ENCODE measurements at places on chromosomes 1 and 21.
A peak's percentile ranks its signal among the peaks of the same experiment; 100 is the strongest.

GRCh38 chr1:112454316-112454715 is 54.4 kb upstream of the WNT2B start:
- no peak for DNase-seq

- no peak for DNase-seq
These were observed 59.0 kb upstream of the IFFO2 start for GRCh38 chr1:19015476-19015875.

- no peak for DNase-seq
These were observed 36.1 kb downstream of the NTPCR start for GRCh38 chr1:232986527-232986922.

DNA sequence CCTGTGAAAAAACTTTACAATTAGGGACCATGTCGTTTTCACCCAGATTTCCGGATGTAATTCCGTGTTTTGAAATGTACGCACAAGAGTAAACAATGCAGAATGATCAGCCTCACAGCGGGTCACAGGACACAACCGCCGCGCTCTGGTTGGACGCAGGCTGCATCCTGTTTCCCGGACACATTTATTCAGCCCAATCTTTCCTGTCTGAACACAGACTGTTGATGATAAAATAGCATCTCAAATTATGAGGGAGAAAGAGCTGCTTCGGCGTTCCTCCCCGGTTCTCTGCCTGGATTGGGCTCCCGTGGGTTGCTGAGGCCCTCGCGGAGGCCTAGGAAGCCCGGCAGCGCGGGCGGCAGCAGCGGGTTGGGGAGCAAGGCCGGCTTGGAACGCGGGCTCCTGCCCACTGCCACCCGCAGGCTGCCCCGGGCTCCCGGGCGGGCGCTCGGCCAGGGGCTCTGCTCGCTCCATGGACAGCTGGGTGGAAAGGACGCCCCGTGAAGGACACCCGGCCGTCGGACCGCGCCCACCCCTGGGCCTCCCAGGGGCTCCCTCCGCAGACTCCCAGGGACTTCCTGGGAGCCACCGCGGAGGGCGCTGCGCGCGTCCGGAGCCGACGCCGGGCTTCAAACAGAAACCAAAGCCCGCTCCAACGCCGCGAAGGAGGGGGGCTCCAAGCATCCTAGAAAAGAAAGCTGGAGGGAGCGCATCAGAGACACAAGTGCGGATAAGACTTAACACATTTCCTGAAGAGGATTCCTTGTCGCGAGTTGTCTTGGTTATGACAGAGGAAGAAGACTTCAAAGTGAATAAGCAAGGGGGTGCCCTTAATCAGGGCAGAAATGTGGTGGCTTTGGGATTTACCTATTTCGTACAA is 122.3 kb downstream of the ESRRG start:
- no peak for DNase-seq

DNA sequence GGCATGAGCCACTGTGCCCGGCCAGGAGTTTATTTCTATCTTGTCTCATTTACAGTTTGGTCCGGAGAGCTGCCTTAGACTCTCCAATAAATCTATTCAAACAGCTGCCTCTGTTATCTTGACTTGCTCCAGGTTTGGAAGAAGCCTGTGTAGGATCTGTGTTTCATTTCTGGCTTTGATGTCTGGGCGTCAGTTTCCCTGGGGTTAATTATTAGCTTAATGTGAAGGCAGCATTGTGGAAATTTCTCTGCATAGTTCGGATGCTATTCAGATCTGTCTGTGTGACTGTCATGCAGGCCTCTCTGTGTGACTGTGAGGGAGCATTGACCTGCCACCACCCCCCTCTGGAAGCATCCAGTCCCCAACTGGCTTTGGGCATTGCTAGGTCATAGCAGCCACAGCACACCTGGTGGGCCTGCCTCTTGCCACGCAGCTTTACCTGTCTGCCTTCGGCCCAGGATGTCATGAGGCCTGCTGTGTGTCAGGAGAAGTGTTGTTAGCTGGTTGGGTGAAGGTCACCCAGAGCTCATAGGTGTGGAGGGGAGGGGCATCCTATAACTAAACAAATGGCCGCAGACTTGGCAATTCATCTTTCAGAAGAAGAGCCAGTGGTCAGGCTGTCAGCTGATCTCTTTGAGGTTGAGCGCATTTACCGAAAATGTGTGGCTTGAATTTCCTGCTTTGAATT is 9.8 kb downstream of the IFNGR2 start:
- DNase-seq, result no peak

GRCh38 chr21:38297871-38298270 is 41.1 kb downstream of the KCNJ15 start:
- no peak for DNase-seq

GRCh38 chr1:12435639-12436344 is 182.2 kb downstream of the DHRS3 start:
- peak; percentile 57 for DNase-seq

DNA sequence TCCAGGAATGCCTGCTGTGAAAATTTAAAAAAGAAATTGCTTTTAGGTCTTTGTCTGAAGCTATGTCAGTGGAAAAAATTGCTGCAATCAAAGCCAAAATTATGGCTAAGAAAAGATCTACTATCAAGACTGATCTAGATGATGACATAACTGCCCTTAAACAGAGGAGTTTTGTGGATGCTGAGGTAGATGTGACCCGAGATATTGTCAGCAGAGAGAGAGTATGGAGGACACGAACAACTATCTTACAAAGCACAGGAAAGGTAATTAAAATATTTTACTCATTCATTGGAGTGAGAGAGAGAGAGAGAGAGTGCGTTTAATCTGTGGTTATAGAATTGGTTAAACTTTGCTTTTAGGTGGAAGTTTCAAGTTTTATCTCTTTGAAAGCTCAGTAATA is 20.0 kb downstream of the CDC73 start:
- no peak for DNase-seq
